Cortex of kidney (tissue), 1 donor: ENCODE measurements at places on chromosomes 4 and X.

DNA sequence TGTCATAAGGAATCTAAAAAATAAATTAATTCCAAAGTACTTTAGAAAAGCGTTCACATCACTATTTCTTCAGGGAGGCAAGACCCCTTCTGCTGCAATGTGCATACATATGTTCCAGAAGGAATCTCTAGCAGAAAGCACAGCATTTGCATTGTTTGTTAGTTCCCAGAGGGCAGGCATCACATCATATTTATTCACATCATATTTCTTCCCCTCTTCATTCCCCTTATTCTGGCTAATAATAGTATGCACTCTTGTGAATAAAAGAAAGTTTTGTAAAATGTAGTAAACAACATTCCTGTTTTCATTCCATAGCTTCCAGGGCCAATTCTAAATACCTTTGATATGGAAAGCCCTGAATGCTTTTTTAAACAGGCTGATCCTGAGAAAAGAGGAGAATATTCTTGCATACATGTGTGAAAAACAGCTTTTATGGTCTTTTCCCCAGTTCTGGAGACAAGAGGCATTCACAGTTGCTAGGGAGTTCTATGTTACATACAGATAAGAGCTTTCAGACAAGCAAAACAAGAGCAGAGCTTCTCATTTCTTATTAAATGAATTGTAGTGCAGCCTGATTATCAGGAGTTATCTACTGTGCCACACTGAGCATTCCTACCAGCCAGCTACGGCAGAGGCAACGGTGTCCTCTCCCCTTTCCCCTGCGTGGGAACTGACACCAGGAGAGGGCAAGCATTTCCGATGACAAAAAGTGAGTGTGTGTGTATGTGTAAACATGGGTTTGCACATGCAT, 15.2 kb downstream of the GATB start:
- no peak for DNase-seq

- no peak for DNase-seq
These were observed 342.3 kb upstream of the GRID2 start for GRCh38 chr4:91961504-91961903.

DNA sequence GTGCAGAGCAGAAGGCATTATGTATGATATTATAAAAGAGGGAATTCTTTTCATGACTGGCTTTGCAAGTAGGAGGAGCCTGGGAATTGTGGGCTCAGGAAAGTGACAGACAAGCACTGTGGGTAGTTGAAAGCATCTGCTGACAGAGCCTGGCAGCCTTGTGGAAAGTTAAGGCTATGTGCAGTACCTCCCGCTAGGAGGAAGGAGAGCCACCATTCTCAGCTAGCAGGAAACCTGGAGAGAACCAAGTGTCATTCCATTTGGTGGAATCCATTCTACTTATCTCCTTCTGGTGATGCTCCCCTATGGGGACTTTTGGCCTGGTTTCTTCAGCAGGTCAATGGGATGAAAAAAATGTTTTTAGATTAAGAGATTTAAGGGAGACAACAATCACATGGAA, 81.8 kb downstream of the ASB9 start:
- DNase-seq = no peak

GRCh38 chr4:100208459-100208858, 18.2 kb upstream of the DDIT4L start:
- no peak for DNase-seq

- no peak for DNase-seq
These were observed 150.9 kb downstream of the BCOR start for GRCh38 chrX:39946822-39947221.

- no peak for DNase-seq
These were observed 63.0 kb downstream of the PRSS12 start for GRCh38 chr4:118289794-118290193.

DNA sequence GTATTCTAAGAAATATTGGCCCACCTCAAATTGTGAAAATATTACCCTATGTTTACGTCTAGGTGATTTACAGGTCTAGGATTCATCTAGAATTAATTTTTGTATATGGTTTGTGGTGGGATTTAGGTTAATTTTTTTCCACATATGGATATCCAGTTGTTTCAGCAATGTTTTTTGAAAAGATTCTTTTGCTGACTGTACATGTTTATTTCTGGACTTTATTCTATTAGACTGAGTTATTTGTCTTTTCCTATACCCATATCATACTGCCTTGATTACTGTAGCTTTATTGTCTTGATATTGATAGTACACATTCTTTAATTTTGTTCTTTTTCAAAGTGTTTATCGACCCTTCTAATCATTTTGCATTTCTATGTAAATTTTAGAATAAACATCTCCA, 83.5 kb downstream of the PRKG2 start:
- no peak for DNase-seq

DNA sequence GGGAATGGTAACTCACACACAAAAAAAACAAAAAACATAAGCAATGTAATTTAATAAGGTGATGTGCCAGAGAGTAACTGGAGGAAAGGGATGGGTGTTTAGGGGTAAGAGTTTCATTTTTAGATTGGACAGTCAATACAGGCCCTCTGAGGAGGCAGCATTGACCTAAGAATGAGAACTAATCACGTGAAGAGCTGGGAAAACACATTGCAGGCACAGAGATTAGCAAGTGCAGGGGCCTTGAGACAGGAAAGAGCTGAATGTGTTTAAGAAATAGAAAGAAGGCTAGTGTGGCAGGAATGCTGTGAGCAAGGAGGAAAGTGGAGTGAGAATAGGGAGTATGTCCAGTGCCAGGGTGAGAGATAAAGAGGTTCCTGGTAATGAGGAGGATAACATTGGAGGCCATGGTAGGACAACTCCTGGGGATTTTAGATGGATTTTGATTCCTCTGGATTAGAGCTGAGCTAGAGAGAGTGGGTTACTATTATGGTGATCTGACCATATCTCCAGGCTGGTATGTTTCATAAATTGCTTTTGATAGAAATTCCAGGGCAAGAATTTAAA, 17.6 kb downstream of the PDLIM5 start:
- no peak for DNase-seq

DNA sequence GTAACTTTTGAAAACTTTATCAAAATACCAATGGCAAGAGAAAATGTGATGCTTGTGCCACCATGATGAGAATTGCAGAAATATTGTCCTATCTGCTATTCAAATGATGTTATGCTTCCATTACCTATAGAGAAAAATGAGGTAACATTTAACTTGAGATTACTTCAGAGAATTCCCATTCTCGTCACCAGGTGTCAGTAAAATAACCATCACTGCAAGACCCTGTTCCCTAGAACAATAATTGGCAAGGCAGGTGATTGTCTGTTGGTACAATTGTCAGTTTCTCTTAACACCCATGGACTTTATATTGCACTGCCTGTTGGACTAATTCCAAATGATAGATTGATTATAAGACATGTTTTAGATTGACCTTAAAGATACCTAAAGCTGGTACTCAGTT, 179.9 kb downstream of the GABRG1 start:
- DNase-seq = no peak

DNA sequence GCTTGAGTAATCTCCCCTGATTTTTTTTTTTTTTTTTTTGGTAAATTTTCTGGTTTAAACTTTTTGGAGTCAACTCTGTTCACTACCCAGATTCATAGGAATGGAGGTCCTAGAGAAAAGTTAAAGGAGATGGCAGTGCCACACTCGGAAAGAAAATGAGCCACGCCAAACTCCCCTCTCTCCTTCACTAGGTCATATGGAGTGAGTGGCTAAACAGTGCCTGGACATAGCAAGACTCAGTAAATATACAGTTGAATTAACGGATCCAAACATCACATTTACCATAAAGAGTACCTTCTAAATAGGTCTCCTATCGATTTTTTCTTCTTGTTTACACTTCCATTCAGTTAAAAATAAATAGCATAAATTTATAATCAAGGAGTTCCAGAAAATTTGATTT, 13.6 kb upstream of the AMTN start:
- DNase-seq = no peak
